Suprapubic skin (tissue), 4 donors: ENCODE measurements at places on chromosomes 2 and 18. TPM values are rescaled to one million over a fixed set of nuclear protein-coding genes. Genes with fewer than 3 reads are reported as not detected.

DNA sequence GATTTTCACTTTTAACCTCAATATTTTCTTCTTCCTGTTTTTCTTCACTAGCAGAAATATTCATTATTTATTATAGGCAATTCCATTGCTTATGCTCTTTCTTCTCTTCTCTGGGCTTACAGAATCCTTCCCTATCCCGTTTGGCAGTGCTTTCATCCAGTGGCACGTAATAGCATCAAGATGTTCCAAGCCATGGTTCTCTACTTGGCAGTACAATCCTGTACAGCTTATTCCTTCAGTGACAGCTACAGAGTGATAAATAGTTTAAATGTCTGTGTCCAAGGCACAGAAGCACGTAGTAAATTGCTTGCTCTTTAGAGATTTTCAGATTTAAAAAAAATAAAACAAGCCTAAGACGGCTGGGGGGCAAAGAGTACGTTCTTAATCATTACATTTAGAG, 1964.3 kb downstream of the SUCLG1 start:
- DNase-seq = no peak

- DNase-seq = no peak
Observed at GRCh38 chr2:10495311-10495987, 47.3 kb upstream of the ODC1 start.

DNA sequence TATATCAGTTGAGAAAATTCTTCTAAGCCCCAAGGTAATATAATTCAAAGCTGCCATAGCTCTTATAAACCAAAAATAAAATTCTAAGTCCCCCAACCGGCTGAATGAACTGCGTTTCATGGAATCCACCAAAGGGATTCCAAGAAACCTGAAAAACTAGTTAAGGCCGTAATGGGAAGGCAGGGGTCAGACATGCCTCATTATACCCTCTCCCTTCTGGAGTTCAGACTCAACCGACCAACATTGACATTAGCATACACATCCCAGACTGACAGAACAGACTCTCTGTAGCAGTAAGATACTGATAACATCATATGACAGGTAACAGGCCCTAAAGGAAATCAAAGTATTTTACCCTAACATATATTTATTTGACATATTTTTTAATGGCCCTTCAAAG, 31.4 kb upstream of the PHLPP1 start:
- no peak for DNase-seq

GRCh38 chr2:152413228-152414030, 78.5 kb downstream of the FMNL2 start:
- DNase-seq = no peak

DNA sequence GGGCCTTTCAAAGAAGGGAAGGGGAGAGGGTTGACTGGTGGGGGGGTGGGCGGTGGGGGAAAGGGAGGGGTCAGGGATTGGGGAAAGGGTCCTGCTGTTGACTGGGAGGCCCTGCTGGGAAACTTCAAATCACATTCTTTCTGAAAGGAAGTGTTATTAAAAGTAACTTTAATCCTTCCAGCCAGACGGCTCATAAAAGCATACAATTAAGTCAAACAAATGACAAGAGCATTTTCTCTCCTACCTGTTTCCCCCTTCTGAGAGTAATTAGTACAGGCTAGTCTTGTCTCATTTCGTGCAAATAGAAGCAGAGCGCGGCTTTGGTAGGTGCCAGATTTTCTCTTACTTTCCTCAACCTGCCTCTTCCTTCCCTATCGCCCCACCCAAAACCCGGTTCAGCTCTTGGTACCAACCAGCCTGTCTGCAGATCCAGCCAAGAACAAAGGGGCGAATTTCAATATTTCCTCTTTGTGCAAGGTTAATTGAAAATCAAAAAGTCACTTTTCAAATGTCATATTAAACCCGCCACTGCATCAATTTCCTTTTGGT, 2112.6 kb upstream of the PIK3C3 start:
- no peak for DNase-seq

DNA sequence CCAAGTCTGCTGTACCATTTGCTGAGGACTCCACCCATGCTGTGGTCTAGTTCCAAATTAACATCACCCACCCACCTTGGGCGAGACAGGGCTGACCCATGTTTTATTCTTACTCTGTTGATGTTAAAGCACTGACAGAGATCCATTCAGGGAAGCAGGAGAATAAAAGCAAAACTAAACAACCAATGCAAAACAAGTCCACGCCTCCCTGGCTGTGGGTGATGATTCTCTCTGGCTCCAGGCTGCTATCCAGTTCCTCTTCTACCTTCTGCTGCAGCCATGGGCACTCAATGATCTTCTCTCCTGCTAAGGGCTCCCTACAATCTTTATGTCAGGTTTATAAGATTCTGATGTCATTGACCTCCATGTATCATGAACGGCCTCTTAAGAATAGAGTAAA, 786.6 kb upstream of the ID2 start:
- DNase-seq = no peak

- DNase-seq = no peak
Observed at GRCh38 chr2:176205126-176205525, 16.7 kb downstream of the HOXD1 start.

DNA sequence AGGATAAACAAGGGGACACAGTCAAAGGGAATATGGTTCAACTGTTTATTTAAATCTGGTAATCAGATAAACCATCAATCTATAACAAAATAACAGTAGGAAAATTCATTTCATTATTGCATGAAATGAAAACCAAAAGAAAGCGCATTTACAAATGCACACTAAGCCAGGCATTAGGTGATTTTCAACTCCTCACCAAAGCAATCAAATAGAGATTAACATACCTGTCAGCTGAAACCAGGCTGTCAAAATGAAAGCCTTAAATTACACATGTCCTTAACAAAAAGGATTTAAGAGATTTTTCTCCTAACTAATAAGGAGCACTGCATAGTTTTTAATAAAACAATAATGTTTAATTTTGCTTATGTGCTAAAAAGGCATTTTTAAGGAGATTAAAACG, 23.0 kb downstream of the STK39 start:
- no peak for DNase-seq

- DNase-seq = no peak
Observed at GRCh38 chr2:224971214-224971613, 71.1 kb downstream of the DOCK10 start.

GRCh38 chr2:145110668-145111356, 590.9 kb upstream of the ZEB2 start:
- DNase-seq = no peak

DNA sequence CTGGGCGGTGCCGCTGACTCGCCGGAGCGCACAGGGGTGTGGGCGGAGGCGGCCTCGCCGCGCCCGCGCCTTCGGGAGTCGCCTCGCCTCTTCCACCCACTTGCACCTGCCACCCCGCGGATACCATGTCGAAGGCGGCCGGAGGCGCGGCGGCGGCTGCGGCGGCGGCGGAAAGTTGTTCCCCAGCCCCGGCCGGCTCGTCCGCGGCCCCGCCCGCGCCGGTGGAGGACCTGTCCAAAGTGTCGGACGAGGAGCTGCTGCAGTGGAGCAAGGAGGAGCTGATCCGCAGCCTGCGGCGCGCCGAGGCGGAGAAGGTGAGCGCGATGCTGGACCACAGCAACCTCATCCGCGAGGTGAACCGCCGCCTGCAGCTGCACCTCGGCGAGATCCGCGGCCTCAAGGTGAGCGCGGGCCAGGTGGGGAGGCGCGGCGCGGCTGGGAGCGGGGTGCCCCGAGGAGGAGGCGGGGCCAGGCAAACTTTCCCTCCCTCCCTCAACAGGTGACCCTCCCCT, 766 bp downstream of the CCDC85A start:
- DNase-seq = no peak

DNA sequence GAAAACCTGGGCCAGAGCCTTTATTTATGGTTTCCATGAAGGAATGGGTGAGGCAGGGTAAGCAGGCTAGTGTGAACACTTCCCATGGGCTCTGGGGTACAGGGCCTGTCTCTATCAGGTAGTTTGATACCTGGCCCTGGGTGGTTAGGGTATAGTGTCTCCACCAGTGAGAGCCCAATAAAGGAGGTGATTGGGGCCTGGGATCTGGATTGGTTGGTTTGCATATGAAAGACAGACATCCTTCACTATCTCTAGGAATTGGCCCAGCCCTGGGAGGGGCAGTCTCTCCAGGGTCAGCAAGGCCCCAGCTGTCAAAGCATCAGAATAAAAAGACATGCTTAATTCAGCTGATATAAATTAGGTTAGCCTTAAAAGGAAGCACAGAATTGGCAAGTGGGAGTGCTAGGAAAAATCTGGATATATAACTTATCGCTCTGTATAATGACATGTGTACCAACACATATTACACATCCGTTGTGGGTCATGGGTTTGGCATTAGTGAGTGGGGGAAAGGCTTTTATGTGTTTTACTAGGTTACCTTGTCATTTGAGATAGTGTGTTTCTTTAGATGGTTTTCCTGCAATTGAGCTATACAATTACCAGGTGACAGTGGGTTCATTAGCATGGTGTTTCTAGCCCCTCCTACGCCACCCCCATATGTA, 18.5 kb upstream of the TMEM178A start:
- no peak for DNase-seq

DNA sequence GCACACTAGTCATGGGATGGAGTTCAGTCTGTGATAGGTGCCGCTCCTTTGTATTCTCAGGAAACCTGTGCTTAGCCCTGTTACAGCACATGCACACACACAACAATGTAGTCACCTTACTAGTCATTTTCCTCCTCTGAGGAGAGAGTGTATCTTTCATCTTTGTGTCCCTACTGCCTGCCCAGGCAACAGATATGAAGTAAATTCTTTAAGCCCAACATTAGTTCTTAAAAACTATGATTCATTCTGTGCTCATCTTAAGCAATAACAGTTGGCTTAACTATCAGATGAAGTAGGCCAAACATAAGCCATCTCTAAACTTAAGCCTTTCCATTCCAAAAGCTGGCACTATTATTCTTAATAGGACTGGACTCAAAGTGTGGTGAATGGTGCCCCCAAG, 186.5 kb downstream of the LNPK start:
- DNase-seq = no peak

GRCh38 chr2:173986805-173987204, 21.6 kb upstream of the SP3 start:
- DNase-seq = peak; percentile 80

DNA sequence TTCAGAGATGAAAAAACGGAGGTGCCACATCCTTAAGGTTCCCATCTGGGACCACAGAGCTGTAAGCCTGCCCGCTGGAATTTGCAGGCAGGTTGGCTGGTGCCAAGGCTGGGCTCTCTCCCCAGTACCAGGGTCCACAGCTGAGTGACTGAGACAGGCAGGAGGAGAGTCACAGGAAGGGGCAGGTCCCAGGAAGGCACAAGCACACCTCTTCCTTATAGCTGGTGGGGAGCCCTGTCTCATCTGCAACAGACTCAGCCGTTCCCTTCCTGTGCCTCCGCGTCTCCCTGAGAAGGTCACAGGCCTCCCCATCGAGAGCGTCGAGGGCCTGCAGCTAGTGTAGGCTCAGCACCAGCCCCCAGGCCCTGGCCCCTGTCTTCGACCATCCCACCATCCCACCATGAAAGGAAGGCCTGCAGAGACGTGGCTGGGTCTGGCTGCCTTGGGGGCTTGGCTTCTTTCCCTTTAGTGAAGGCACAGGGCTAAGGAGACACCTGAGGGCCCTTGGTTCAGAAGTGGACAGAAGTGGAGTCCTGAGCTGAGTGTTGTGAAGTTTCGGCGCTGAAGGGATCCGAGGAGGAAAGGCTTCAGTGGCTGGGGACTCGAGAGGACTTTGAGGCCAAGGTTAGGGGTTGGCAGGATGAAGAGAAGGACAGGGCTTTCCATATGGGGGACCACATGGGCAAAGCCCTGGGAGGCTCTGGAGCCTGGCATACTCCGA, 26.8 kb downstream of the GLI2 start:
- DNase-seq = peak; percentile 72

GRCh38 chr2:110794390-110794789, 62.0 kb downstream of the ACOXL start:
- no peak for DNase-seq

The CERS6 gene
- total RNA-seq = 78.9 TPM

The REG3A gene
- 1.8 TPM for total RNA-seq

The DSC3 gene
- total RNA-seq = 696 TPM

The TEX44 gene
- not detected for total RNA-seq

The CCL20 gene
- total RNA-seq = 2.0 TPM

The PAX3 gene
- 9.8 TPM for total RNA-seq
